ENCODE measurements at places on chromosomes 5 and 9.

DNA sequence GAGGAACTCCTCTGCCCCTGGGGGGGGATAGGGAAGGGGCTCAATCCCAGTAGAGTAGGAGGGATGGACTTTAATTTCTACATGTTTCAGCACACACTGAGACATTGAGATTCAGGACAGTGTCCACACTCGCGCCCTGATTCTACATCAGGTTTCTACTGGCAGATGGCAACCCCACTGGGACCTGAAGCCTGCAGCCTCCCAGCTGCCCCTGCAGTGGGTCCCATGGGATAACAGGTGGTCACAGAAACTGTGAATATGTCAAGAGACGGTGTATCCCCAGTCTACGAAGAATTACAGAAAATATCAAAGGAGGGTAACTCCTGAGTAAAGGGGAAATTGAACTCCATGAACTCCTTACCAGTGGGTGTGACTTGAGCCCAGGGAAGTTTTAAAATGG is 2.4 kb upstream of the TERT start:
- no peak for DNase-seq

DNA sequence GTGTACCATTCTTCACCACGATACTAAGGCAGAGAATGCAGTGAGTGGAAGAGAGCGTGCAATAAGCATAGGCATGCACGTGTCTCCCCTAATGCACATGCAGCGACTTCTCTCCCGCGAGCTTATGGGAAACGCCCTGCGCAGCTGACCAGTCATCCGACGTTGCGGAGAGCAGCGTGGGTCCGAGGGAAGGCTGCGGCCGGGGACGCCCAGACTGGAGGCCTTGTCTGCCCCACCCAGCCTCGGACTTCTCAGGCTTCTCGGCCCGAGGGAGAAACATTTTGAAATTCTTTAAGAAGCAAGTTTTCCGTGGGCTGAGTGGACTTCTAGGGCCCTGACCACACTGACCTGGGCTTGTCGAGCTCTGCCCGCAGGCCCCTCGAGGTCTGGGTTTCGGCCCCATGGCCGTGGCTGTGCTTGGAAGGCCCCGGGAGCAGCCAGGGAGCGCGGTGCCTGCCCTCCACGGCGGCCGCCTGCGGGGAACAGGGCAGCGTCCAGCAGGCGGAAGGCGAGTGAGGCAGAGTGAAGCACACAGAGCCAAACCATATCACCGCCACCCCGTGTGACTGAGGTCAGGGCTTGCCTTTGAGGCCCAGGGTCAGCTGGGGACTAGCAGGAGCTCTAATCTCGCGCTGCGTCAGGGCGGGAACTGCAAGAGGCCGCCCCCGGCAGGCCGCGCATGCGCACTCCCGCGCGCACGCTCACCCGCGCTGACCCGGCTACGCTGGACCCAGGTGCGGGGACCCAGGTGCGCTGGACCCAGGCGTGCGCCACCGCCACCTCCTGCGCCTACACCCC is 60.0 kb upstream of the IRX1 start:
- no peak for DNase-seq

DNA sequence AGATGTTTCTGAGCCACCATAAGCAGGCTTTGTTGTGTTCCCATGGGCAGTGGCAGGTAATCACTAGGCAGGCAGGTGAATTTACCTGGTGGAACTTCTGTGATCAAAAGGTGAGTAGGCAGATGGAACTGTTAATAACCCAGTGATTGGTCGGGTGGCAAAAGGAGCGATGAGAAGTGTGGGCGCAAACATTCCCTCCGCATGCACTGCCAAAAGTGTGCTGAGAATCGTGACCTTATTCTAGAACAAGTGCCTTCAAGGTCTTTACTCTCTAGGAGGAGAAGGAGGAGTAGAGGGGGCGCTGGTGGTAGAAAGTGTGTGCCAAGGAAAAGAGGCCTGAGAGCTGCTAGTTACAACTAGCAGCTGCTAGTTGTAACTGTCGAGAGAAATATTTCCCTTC is 3.3 kb downstream of the OTULINL start:
- no peak for DNase-seq

- DNase-seq: no peak
Observed at GRCh38 chr9:121325387-121325786, 44.7 kb downstream of the STOM start.

GRCh38 chr9:108784998-108785397 is 70.8 kb downstream of the ACTL7B start:
- no peak for DNase-seq

DNA sequence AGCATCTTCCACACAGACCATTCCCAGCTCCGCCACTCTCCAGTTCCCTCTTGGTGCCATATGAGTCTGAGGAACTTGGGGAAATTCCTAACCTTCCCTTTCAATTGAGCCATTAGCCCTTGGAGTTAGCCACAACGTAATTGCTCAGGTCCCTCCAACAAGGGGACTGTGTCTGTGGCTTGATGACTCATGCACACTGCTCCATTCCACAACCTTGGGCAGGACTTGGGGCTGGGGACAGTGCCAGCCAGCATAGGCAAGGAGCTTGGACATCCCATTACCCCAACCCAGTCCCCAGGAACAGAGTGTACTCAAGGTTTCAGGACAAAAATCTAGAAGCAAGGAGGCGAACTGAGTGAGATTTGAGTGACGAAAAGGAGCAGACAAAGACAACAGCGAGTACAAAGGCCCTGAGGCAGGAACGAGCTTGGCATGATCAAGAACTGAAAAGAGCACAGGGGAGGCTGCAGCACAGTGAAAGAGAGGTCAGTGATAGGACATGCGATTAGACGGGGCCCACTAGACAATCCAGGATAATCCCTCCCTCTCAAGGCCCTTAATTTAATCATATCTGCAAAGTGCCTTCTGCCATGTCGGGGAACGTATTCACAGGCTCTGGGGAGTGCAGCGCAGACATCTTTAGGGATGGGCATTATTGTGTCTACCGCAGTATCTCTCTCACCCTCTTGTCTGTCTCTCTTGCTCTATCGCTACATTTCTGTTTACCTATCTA is 16.0 kb upstream of the JADE2 start:
- DNase-seq: no peak

GRCh38 chr9:109557481-109557880 is 59.4 kb upstream of the PTPN3 start:
- DNase-seq: no peak

DNA sequence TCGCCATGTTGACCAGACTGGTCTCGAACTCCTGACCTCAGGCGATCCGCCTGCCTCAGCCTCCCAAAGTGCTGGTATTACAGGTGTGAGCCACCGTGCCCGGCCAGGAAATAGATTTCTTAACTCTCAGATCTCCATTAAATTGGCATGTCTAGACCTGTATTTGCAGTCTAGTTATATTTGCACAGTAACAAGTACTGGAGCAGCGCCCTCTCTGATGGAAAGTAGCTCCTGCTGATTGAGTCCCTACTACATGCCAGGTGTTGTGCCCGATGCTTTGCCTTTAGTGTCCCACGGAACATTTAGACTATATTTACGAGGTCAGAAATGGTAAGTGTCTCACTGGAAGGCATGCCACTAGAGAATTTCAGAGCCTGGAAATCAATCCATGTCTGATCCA is 15.8 kb upstream of the TMED9 start:
- DNase-seq: no peak

DNA sequence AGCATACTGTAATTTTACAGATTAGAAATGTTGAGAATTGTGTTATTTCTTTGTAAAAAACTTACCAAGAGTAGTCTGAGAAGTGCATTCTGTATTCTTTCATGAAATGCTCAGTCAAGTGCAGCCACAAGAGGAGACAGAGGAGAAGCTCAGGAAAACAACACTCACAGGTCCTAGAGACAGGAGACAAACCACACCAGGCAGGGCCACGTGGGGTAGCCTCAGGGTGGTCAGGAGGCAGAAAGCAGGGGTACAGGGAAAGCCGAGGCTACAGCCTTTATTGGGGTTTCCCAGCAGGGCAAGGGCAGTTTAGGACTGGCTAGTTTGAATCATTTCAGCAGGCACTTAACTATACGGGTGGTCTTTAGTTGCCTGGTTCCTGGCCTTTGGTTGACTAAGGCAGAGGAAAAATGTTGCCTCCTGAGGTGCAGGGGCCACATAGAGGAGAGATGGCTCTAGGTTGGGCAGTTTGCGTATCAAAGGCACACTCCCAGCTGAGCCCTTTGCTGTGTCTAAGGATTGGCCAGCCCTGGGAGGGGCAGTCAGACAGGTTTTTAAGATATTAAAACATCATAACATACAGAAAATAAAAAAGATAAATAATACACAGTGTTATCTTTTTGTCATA is 230.9 kb upstream of the ANKRD55 start:
- DNase-seq: no peak

- DNase-seq: no peak
Observed at GRCh38 chr9:83359039-83359438, 179.2 kb downstream of the FRMD3 start.

Measured in GM13977 (cell line).